ENCODE measurements at places on chromosomes 12 and 14.

DNA sequence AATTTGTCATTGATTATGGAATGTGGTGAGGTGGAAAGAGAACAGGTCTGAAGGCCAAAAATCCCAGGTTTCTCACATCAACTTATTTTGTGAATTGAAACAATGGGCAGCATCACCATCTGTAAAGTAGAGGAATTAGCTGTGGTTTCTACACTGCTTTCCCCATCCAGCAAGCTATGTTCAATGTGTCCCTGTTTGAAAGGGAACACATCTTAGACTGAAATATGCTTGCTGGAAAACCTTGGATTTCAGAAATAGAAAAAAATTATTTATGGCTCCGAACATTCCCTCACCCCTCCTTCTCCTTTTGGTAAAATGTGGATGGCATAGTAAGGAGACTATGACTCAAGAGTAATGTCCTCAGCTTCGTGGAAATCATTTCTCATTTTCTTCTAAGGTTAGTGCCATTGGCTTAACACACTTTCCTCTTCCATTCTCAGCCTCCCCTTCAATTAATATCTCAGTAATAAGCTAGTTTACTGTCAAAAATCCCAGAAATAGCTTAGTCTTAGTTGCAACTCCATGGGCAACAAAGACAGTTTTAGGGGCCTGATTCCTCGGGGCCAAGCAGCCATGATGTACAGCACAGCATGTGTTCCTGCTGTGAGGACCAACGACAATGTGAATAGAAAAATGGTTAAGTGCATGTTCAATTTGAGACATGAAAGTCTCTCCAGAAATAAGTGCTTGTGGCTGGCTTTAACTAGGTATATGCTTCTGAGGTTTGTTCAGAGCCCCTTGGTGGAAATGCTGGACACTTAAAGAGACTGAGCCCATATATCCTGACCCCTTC lies 205.8 kb upstream of the SLC38A2 start:
- no peak for DNase-seq

DNA sequence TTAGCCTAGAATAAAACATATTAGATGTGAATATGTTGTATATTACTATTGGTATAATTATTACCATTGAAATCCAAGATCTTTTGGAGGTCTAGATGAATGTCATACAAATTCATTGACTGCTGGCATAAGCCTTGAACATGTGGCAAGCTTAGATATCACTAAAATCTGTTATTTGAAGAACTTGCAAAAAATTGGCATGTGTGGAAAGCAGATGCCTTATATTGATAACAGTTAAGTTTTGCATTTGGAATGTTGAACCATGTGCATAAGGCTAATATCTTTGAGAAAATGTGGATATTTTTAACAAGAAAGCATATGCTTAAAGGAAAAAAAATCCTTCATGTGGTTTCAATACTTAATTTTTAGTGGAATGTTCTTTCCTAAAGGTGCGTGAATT lies 203.6 kb upstream of the PRICKLE1 start:
- no peak for DNase-seq

DNA sequence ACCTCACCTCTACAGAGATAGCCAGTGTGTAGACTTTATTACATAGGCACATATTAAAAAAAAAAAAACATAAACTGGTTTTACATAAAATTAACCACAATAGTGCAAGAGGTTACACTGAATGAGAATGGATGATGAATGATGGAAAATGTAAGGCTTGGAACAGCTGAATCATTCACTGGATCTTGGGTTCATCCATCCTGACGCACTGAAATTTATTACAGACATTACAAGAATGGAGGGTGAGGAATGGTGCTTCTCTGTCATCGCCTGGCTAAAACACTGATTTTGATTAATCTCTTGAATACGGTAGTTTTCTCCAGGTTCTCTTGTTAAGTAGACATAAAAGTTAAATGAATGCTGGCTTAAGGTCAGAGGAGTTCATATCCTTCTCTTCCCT lies 40.0 kb upstream of the GTF2A1 start:
- no peak for DNase-seq

DNA sequence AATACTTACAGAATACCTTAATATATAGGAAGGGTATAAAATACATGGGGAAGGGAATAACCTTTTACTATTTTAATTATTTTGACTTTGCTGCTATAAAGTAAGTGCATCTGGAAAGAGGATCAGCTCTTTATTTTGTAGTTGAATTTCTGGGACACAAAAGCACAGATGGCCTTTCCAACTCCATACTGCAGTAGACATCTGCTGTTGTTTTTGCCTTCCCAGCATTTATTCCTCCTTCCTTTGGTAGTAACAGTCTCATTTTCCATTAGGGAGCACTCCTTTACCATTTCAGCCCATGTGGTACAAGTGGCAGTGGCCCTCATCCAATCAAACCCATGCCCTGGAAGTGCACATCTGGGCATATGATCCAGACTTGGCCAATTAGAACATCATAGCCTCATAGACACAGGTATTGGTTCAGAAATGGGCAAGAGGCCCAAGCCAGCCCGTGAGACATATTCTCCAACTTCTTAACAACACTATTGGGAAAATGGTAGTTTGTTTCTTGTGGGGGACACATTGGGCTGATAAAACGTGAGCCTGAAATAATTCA lies 64.8 kb upstream of the YARS2 start:
- no peak for DNase-seq

GRCh38 chr12:98370976-98371375 lies 144.4 kb upstream of the TMPO start:
- no peak for DNase-seq

GRCh38 chr12:104938371-104938770 lies 19.7 kb downstream of the SLC41A2 start:
- no peak for DNase-seq

DNA sequence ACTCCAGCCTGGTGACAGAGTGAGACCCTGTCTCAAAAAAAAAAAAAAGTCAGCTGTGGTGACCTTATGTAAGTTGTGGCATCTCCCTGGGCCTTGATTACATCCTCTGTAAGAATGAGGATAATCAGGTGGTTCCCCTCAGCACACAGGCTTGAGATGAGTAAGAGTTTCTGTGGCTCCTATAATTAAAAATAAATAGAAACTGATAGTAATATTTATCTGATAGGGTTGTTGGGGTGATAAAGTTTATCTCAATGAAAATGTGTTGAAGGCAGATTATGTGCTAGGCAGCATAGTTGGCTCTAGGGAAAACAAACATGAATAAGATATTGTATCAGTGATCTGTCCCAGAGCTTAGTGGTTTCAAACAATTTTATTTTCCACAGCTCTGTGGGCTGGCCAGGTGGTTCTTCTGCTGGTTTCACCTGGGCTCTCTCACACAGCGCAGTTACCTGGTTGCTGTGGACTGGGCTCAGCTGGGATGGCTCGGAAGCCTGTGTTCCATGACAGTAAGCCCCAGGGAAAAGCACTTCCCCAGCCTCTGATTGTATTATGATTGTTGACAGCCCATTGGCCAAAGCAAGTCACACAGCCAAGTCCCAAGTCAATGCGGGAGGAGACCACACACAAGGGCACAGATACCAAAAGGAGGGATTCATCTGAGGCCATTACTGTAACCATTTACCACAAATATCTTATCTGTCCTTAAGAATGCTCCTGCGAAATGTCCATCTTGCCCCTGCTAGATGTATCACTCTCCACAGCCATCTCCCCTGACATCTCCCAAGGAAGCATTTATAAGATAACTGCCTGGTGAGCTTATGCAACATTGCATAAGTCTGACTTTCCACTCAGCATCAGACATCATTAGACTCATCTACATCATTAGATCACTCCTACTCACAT lies 151.7 kb downstream of the NUAK1 start:
- no peak for DNase-seq

- no peak for DNase-seq
Measured at GRCh38 chr14:104894331-104895206, 29.5 kb downstream of the CEP170B start.

DNA sequence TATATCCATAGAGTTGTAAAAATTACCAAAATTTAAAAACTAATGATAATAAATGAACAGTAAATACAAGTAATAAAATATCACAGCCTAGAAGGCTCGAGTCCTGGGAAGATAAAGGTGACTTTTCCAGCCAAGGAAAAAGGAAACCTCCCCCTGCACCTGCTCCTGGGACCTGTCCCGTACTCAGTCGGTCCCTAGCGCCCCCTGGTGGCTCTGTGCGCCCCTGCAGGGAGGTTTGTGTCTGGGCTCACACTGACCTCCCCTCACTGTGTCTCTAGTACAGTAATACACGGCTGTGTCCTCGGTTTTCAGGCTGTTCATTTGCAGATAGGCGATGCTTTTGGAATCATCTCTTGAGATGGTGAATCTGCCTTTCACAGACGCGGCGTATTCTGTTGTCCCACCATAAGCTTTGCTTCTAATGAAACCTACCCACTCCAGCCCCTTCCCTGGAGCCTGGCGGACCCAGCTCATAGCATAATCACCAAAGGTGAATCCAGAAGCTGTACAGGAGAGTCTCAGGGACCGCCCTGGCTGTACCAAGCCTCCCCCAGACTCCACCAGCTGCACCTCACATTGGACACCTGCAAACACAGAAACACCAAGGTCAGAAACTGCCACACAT lies 1030.4 kb downstream of the TMEM121 start:
- peak; percentile 35 for DNase-seq

GRCh38 chr12:94750864-94751263 lies 100.5 kb upstream of the TMCC3 start:
- DNase-seq: no peak

GRCh38 chr12:131082290-131083194 lies 128.8 kb downstream of the ADGRD1 start:
- no peak for DNase-seq

- DNase-seq: no peak
Measured at GRCh38 chr14:31024577-31025366, 677 bp upstream of the AP4S1 start.
